ENCODE measurements at places on chromosomes 5 and 9.

DNA sequence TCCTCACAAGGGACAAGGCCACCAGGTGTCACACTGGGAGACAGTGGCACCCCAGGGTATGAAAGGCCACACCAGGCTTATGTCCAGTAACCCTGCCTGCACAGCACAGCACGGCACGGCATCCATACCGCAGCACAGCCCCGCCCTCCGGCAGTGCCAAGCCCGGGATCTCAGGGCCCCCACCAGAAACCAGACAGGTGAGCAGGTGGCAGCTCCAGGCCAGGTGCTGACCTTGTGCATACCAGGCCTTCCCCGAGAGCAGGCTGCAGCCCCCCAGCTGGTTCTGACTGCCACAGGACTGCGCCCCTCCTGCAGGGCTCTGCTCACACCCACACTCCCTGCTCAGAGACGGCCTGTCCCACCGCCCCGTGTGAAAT, 56.5 kb downstream of the ADAMTS2 start:
- no peak for DNase-seq

GRCh38 chr5:176446884-176447590, 1.1 kb upstream of the FAF2 start:
- DNase-seq, result peak; percentile 31

- DNase-seq, result no peak
These were observed 677.3 kb upstream of the RGMB start for GRCh38 chr5:98096155-98096554.

DNA sequence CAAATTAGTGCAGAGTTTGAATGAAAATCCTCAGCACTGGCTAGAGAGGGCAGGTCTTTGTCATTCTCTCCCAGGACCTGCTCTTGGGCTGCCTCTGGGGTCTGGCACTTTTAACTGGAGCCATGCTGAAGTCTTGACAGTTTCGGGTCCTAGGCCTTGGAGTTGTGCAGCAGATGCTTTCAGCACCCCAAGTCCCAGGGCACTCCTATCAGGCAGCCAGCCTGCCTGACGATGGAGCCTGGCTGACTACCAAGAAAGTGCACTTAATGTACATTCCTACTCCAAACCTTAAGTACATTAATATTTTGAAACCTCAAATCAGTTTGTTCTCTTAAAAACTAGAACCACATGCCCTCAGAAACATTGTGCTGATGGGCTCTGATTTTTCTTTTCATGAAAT, 69.3 kb upstream of the CXCL14 start:
- no peak for DNase-seq

GRCh38 chr9:133342069-133342406, 5.9 kb downstream of the MED22 start:
- DNase-seq, result no peak

DNA sequence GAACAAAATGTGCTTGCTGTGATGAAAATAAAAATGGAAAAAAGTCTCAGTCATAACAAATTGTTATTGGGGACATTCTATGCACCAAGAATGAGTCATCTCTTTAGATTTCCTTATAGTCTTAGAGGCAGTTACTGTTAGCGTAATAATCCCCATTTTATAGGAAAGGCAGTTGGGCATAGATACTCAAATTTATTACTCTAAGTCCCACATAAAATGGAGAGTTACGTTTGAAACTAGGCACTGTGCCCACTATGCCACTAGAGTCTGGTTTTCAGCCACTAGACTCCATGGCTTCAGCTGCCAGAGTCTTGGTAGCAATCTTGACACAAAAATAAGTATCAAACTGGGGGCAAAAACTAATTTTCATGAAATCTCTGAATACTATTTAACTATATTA, 317.9 kb upstream of the MEF2C start:
- DNase-seq, result peak; percentile 22

GRCh38 chr9:79120533-79120932, 451.2 kb upstream of the TLE4 start:
- DNase-seq, result no peak

- peak; percentile 84 for DNase-seq
These were observed 65.4 kb upstream of the GARNL3 start for GRCh38 chr9:127199001-127199791.

DNA sequence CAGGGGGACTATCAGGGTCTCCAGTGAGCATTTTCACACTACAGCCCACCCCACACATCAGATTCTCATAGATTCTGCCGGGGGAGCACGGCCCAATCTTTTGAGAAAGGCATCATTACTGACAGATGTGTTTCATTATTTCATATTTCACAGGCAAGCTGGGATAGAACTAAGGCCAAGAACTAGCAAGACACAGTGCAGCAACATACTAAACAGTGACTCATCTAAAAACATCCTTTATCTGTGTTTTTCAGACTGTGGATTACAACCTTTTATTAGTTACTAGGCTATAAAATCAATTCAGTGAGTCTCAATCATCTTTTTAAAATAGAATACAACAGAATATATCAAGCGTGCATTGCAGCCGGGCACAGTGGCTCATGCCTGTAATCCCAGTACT, 59.8 kb downstream of the CPLANE1 start:
- no peak for DNase-seq

DNA sequence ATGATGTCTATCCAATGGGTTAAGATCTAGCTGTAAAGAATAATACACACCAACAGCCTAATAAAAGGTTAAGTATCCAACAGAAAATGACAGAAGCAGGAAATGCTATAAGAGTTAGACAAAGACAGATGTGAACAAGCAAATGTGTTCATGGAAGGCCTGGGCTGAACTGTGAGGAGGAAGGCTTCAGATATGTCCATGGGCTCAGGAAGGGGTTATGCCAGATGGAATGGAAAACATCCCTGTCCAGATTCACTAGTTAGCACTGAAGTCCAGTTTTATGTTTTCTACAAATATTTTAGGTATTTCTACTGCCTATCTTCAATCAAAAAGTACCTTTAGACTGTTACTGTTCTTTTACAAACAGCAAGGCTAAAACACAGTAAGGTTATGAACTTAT, 27.1 kb downstream of the ERAP1 start:
- no peak for DNase-seq

DNA sequence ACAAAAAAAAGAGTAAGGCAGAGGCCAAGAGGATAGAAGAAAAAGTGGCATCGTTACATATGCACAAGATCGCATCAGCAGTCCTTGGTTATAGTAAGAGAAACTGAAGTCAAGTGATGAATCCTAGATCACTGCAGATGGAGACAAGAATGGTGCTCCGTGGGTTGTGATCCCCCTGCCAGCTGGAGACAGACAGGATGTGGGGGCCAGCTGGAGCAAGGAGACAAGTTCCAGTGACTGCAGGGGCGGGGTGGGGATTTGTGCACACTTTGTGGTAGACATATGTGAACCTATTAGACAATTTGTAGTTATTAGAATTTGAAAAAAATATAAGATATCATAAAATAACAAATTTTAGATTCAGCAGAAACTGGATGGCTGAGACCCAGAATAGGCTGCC, 697.9 kb upstream of the ADAMTS16 start:
- no peak for DNase-seq

- no peak for DNase-seq
These were observed 37.4 kb downstream of the CCDC125 start for GRCh38 chr5:69295088-69295754.

DNA sequence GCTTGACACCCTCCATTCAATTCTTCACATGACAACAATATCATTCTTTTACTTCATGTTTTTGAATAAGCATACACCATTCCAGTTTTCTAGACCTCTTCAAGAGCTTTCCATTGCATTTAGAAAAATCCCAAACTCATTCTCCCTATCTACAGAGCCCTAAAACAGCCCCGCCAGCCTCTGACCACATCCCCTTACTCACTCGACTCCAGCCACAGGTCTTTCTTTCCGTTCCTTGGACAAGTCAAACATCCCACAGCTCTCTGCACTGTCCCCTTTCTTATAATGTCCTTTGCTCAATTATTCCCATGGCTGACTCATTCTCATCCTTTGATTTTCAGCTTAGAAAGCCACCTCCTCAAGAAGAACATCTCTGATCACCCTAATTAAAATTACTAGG, 38.2 kb downstream of the TTC39B start:
- DNase-seq, result no peak

DNA sequence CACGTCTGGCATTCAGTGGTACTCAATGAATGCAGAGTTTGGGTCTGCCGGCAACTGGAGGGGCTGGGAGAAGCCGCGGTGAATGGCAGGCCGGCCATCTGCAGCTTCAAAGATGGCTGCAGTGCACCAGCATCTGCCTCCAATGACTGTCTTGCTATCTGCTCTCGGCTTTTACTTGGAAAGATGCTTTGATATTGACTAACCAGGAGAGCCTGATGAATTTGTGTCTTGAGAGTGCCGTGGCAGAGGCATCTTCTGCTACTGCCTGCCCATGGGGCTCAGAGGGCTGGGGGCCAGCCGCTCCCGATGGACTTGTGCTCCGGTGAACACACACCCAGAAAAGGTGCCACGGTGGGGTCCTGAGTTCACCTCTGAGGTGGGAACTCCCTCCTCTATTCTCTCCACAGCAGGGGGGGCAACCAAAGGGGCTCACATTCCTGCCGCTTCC, 164.5 kb downstream of the COL23A1 start:
- no peak for DNase-seq

DNA sequence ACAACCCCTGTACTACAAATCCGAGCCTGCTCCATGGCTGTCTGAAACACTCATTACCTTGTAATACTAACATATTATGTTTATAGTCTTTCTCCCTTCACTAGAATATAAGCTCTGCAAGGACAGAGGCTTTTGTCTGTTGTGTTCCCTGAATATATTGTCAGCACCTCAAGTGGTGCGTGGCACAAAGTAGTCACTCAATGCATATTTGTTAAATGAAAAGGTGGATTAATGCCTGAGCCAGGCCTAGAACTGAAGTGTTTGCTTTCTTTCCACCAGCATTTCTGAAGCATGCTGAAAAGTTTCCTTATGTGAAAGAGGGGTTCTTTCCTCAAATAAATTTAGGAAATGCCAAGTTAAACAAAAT, 36.3 kb downstream of the ELL2 start:
- no peak for DNase-seq

DNA sequence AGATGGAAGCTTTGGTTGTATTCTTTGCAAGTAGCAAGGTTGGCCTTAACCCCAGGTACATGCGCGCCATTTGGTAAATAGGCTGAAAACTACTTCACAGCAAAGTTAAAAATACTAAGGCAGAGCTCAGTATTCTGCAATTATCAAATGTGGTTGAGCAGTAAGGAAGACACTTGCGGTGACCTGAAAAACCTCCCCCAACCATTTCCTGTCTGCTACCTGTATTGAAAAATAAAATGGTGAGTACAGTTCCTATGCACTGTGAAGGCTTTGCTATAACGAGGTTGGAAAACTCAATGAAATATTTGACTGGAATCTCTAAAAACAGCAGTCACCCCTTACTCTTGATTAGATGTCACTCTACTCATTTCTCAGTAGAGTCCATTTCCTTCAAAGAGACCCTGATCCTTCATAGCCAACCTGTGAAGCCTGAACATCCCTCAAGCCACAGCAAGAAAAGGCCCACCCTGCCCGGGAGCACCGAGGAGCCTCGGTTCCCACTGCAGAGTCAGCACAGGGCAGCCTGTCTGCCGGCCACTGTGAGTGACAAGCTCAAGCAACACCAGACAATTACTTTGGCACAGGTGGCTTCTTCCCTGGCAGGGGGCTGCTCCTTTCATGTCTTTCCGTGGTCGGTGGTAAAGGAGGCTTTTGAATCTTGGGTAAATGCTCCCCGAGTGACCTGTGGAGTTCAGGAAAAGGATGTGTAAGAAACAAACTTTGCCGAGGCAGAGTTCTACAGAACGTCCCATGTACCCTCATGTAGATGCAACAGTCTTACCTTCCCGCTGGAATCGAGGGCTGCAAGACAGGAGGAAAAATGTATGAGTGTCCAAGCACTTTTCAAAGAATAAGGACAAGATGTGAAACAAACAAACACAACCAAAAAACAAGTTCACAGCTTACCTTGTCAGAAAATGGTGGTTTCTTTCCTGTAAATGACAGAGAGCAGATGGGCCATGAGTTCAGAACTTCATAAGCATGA, 29.6 kb downstream of the C5orf58 start:
- no peak for DNase-seq

DNA sequence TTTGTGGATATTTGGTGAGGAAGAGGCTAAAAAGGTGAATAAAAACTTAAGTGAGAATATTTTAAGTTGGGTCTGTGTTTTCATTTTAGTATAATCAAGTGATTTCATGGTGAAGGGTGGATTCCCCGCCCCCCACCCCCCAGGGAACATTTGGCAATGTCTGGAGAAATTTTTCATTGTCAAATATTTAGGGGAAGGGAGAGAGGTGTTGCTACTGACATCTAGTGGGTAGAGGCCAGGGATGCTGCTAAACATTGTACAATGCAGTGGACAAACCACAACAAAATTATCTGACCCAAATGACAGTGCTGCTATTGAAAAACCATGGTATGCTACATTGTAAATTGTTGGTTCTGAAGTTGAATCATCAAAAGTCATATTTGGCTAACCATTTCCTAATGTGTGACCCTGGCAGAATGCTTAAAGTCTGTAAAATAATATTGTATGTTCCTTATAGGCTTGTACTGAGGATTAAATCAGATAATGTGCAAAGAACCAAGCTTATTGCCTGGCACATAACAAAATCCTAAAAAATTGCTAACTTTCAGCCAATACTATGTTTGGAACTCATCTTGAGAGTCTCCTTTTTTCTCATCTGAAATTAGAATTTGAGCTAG, 5.6 kb downstream of the C5orf24 start:
- no peak for DNase-seq

- no peak for DNase-seq
These were observed 81.6 kb downstream of the RGS7BP start for GRCh38 chr5:64587370-64587769.

DNA sequence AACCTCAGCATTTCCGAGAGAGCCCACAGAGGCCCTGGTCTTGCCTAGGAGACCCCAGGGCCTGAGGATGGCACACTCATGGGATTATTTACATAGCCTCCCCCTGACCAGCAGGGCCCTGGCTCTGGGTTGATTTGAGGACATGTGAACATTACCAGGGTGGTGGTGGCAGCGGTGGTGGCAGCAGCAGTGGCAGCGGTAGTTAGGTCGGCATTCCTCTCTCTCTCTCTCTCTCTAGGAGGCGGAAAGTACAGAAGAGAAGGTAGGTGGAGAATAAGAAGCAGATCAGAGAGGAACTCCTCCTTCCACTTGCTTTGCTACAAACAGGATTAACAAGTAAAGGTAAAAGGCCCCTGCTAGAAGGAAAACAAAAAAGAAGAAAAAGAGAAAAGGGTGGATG, 39.3 kb downstream of the B4GALT1 start:
- DNase-seq, result no peak

GRCh38 chr9:121755581-121755980, 104.1 kb downstream of the DAB2IP start:
- DNase-seq, result no peak
